ENCODE measurements at places on chromosomes 6 and 20.

DNA sequence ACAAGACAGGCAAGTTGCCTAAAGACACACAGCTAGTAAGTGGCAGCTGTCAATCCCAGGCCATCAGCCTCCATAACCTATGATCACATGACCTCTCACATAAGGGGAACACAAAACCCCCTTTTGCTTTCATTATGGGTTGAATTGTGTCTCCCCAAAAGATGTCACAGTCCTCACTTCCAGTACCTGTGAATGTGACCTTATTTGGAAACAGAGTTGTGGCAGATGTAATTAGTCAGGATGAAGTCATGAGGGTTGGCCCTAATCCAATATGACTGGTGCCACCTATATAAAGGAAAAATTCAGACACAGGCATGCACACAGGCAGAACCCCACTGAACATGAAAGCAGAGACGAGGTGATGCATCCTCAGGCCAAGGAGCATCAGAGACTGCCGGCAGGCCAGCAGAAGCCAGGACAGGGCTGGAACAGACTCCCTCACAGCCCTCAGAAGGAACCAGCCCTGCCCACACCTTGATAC, 33.6 kb downstream of the GFOD1 start:
- no peak for DNase-seq

DNA sequence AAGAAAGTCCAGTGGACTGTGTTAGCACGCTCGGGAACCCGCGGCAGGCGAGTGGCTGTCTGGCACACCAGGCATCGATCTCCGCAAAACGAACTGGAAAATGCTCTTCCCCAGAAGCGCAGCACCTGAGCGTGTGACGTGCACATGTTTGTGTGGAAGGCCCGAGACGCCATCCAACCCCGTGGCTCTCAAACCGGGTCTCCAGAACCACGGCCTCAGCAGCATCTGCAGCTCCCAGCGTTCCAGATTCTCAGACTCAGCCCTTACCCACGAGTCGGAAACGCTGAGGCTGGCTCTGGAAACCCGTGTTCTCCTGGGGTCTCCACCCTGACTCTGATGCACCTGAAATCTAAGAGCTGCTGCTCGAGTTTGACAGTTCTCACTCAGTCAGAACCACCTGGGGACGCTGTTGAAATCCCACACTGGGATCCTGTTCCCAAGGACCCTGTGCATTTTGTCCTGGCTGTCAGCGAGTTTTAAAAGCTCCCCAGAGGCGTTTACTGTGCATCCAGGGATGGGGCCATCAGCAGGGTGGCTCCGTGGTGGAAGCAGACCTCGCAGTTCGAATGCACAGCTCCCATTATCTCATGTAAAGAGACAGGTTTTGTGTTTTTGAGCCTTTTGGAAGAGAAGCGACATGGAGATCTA, 69.0 kb downstream of the DLL1 start:
- DNase-seq = no peak

DNA sequence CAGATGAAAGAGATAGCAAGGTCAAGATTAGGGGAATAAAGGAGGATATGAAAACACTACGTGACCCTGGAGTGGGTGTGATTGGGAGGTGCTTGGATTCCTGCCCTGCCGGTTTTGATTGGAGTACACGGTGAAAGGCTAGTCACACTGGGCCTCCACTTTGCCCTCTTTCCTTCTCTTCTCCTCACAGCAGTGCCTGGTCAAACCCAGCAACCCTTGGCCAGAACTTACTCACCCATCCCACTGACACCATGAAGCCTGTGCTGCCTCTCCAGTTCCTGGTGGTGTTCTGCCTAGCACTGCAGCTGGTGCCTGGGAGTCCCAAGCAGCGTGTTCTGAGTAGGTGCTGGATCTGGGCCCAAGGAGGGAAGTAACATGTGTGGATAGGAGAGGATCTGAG, at the start of gene WFDC13:
Gene WFDC13 (plus strand): TSS at position 166 of the 400 bp plus-strand sequence. CDS start 86 bp downstream, at position 252.
- no peak for DNase-seq

DNA sequence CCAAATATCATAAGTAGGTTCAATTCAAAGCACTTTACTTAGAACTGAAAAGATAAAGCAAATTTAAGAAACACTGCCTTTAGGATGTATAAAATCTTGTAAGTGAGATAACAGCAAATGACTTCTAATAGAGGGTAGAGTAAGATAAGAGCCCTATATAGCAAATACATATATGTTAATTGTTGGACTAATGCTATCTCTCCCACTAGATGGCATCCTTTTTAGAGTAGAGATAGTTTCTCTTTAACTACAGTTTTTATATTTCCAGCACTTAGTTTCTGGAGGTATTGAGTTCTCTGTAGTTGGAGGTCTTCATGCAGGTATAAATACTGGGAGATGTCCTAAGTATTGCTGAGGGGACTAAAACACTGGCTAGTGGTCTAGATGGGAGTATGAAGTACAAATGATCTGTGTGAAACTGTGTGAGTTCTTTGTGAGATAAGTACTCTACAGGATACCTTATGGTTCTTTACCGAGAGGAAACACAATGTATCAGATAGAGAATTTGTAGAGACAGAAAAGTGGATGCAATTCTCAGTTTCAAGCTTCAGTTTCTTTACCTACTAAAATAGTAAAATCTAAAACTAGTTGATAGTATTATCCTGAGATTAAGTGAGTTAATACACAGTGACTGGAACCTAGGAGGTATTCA, 399.3 kb downstream of the KHDRBS2 start:
- no peak for DNase-seq

Measured in body of pancreas (tissue), 4 donors.